Caki2 (cell line): ENCODE measurements at places on chromosomes 2 and 18. TPM values are rescaled to one million over a fixed set of nuclear protein-coding genes. Genes with fewer than 3 reads are reported as not detected.

IL1RL1 gene
- not detected in 2 replicates for total RNA-seq

- DNase-seq: no peak
These were observed 15.3 kb upstream of the CD207 start for GRCh38 chr2:70850925-70851324.

DNA sequence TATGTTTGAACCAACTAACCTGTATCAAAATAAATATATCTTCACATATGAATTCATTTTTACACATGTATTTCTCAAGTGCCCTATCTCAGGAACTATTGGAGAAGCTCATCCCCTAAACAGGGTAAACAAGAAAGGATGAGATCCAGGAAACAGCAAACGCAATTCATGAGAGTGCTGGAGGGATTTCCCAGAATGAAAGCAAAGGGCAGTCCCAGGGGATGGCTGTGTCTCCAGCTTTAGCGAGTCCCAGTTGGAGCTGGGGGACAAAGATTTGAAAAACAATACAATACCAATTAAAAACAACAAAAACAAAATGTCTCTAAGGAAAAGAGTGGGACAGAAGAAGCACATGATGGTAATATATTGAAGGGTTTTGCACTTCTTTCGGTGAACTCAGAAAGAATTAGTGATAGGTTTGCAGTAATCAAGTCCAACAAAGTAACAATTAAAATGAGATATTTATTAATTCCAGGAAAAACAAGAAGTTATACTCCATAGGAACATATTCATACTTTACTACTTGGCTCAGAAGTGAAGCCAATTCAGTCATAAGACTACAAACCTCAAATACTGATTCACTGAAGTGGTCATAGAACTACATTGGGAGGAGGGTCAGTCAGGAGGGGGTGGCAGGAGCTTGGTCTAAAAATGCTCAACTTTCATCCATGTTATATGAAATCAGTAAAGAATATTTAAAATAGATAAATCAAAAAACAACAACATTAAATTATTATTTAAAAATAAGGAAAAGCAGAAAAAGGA lies 73.1 kb upstream of the PDE1A start:
- DNase-seq: no peak

- DNase-seq: no peak
These were observed 65.2 kb upstream of the RNF152 start for GRCh38 chr18:61957801-61958516.

- no peak for DNase-seq
These were observed 842.1 kb upstream of the FANCL start for GRCh38 chr2:59083075-59083828.

WDR43 gene
- total RNA-seq: 53.8 and 69.9 TPM in 2 replicates

GRCh38 chr2:82697231-82697630 lies 1761.8 kb downstream of the SUCLG1 start:
- DNase-seq: no peak

DLGAP1 gene
- total RNA-seq: 0.14 TPM in 1 of 2 replicates, not detected in the other

AFF3 gene
- 1.0 and 1.6 TPM in 2 replicates for total RNA-seq

UCN gene
- 2.2 and 5.3 TPM in 2 replicates for total RNA-seq

- no peak for DNase-seq
These were observed 145.7 kb upstream of the CDH19 start for GRCh38 chr18:66749481-66750035.

PIEZO2 gene
- total RNA-seq: 2.8 and 9.4 TPM in 2 replicates
